ENCODE measurements at places on chromosomes 4 and X. TPM values are rescaled to one million over a fixed set of nuclear protein-coding genes. Genes with fewer than 3 reads are reported as not detected.
A peak's percentile ranks its signal among the peaks of the same experiment; 100 is the strongest.

- H3K4me1 ChIP-seq = no peaks in the 10 kb centered on the region
- no peak for DNase-seq
- H3K36me3 ChIP-seq = no peaks in the 10 kb centered on the region
- no peaks in the 10 kb centered on the region for H3K27me3 ChIP-seq
These were observed 94.0 kb downstream of the PHF8 start for GRCh38 chrX:53950130-53950733.

PHOX2B gene
- not detected for total RNA-seq

AFF2 gene
- total RNA-seq = 1.0 TPM

GRCh38 chr4:70816894-70817293, 22.8 kb downstream of the GRSF1 start:
- DNase-seq = no peak
- H3K4me3 ChIP-seq = no peak overlapping the region
- no peaks in the 10 kb centered on the region for H3K27me3 ChIP-seq
- no peaks in the 10 kb centered on the region for H3K4me1 ChIP-seq
- no peak overlapping the region for H3K27ac ChIP-seq

GRCh38 chr4:86450861-86451260, 91.0 kb upstream of the MAPK10 start:
- H3K4me1 ChIP-seq = no peaks in the 10 kb centered on the region
- no peak overlapping the region for H3K4me3 ChIP-seq
- no peaks in the 10 kb centered on the region for H3K36me3 ChIP-seq
- no peak for DNase-seq

DNA sequence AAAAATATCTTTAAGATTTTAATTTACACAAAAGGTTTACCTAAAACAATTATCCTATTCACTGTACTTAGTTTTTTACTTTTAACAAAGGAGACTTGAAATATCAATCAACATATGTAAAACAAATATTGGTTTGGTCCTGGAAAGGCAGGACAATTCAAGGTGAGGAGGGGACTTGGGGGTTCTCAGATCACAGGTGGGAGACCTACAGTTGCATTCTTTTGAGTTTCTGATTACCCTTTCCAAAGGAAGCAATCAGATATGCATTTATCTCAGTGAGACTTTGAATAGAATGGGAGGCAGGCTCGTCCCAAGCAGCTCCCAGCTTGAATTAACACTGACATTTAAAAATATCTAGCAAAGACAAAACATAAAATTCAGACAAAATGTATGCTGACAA, 1917.3 kb downstream of the C4orf33 start:
- DNase-seq = no peak
- H3K4me1 ChIP-seq = no peaks in the 10 kb centered on the region
- no peak overlapping the region for H3K27ac ChIP-seq
- H3K27me3 ChIP-seq = no peaks in the 10 kb centered on the region
- H3K4me3 ChIP-seq = no peak overlapping the region
- no peaks in the 10 kb centered on the region for H3K36me3 ChIP-seq

DNA sequence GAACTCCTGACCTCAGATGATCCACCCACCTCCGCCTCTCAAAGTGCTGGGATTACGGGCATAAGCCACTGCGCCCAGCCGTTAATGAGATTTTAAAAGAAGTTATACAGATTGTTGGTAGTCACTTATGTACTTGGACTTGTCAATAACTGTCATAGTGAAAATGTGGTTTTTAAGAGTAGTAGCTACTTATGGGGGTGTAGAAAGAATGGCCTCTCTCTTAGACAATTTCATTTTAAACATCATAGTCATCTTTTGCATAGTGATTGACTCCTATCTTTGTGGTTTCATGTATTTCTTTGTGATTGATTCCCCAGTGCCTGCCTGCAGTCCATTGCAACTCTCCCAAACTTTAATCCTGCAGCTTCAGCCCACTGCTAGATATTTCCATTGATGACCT, 17.4 kb downstream of the FAM199X start:
- H3K4me3 ChIP-seq = no peak overlapping the region
- H3K27me3 ChIP-seq = no peaks in the 10 kb centered on the region
- H3K4me1 ChIP-seq = no peaks in the 10 kb centered on the region
- DNase-seq = no peak
- H3K27ac ChIP-seq = no peak overlapping the region

OPRPN gene
- total RNA-seq = not detected

- no peaks in the 10 kb centered on the region for H3K36me3 ChIP-seq
- H3K27me3 ChIP-seq = no peaks in the 10 kb centered on the region
- DNase-seq = no peak
- H3K27ac ChIP-seq = peak overlapping the region; percentile 38
- peaks cover 4% of the 10 kb centered on the region for H3K4me1 ChIP-seq
- H3K4me3 ChIP-seq = peak overlapping the region; percentile 75
These were observed 2.4 kb downstream of the PCDH7 start for GRCh38 chr4:30722359-30723200.

PDZD4 gene
- 1.7 TPM for total RNA-seq

CYLC1 gene
- not detected for total RNA-seq

DNA sequence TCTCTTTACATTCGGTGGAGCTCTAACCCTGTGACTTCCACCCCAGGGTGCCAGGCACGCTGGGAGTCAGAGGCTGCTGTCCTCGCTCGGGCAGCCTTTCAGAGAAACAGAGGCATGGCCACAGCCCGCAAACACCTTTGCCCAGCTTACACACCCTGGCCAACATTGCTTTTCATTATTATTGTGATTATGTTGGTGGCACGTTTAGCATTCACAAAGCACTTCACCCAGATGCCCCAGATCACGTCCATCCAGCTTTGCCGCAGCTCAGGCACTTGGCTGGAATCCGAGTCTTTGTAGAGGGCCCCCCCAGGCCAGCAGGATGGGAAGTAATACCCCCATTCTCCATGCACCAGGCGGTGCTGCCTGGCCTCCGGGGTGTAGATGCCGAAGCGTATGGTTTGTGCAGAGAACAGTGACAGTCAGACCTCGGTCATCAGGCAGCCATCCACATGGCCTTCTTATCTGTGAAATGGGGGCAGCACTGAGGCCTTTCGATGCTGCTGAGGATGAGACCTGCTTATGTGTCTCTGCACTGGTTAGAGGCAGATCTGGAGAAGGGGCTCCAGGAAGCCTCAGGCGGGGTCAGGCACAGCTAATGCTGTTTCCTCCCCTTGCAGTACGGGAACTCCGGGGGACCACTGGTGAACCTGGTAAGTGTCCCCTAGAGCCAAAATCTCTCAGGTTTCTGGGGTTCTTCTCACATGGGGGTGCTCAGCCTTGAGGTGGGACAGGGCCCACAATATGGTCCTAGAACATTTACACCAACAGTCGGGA, 22.3 kb downstream of the HTRA3 start:
- no peaks in the 10 kb centered on the region for H3K36me3 ChIP-seq
- no peaks in the 10 kb centered on the region for H3K4me1 ChIP-seq
- H3K27me3 ChIP-seq = no peaks in the 10 kb centered on the region
- H3K27ac ChIP-seq = no peak overlapping the region

- no peaks in the 10 kb centered on the region for H3K36me3 ChIP-seq
- H3K27ac ChIP-seq = no peak overlapping the region
- H3K4me3 ChIP-seq = no peak overlapping the region
- H3K4me1 ChIP-seq = peaks cover 9% of the 10 kb centered on the region
- H3K27me3 ChIP-seq = no peaks in the 10 kb centered on the region
- no peak for DNase-seq
These were observed 79.9 kb downstream of the SLC7A11 start for GRCh38 chr4:138162259-138162658.

DNA sequence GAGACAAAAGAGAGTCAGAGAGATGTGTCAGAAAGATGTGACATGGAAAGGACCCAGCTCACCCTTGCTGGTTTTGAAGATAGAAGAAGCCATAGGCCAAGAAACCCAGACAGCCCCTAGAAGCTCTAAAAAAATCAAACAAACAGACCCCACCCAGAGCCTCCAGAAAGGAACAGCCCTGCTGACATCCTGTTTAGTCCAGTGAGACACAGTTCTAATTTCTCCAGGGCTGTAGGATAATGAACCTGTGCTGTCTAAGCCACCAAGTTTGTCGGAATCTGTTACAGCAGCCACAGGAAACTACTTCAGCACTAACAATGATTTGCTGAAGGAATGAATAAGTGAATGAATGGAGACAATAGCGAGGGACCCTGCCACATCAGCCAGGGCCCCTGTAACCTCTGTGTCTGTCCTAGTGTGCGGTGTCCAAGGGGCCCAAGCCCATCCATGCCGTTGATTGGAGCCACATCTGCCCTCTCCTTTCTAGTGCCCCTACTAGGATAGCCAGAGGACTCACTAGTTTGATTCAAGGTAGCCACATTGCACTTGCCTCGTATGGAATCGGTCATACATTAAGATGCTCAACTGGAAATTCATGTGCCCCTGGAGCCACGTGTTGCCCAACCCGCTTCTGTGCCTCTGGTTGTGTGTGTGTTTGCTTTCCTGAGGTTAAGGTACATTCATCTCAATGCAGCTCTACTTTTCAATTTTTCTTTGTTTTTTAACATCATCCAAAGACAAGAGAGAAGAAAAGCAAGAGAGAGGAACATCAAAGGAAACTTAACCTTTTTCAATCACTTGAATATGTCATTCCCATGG, 32.5 kb upstream of the SLC2A9 start:
- no peak for DNase-seq
- H3K4me1 ChIP-seq = peaks cover 5% of the 10 kb centered on the region
- H3K4me3 ChIP-seq = no peak overlapping the region

DNA sequence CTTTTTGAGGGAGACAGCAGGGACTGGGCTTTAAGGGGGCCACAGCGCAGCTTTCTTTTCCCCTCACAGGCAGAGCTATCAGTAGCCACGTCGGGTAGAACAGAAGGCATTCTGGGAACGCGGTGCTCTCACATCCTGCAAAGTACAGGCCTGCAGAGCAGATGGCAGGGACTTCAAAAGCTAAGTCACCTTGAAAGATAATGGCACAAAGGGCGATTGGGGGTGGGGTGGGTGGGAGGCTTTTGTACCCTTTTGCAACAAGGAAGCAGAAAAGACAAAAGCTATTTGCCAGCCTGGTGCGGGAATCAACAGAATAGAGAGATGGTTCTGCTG, 93.9 kb downstream of the PHKA2 start:
- H3K27ac ChIP-seq = no peak overlapping the region
- H3K36me3 ChIP-seq = no peaks in the 10 kb centered on the region
- H3K27me3 ChIP-seq = no peaks in the 10 kb centered on the region
- no peak for DNase-seq

- H3K36me3 ChIP-seq = no peaks in the 10 kb centered on the region
- no peak overlapping the region for H3K27ac ChIP-seq
- no peaks in the 10 kb centered on the region for H3K4me1 ChIP-seq
- H3K27me3 ChIP-seq = no peaks in the 10 kb centered on the region
- DNase-seq = no peak
These were observed 113.4 kb downstream of the PJA1 start for GRCh38 chrX:69051901-69052300.

- DNase-seq = no peak
- no peaks in the 10 kb centered on the region for H3K36me3 ChIP-seq
- H3K4me3 ChIP-seq = no peak overlapping the region
- H3K4me1 ChIP-seq = peaks cover 82% of the 10 kb centered on the region
- peak overlapping the region; percentile 92 for H3K27ac ChIP-seq
These were observed 126.8 kb upstream of the ENPP6 start for GRCh38 chr4:184344435-184344834.

TMPRSS11D gene
- total RNA-seq = 161 TPM

GRCh38 chr4:145307763-145308430, 127.5 kb upstream of the OTUD4 start:
- no peak for DNase-seq
- H3K36me3 ChIP-seq = no peaks in the 10 kb centered on the region
- no peaks in the 10 kb centered on the region for H3K4me1 ChIP-seq
- H3K4me3 ChIP-seq = no peak overlapping the region
- H3K27me3 ChIP-seq = no peaks in the 10 kb centered on the region

- no peak for DNase-seq
- no peaks in the 10 kb centered on the region for H3K4me1 ChIP-seq
- no peaks in the 10 kb centered on the region for H3K36me3 ChIP-seq
- H3K27ac ChIP-seq = no peak overlapping the region
- no peaks in the 10 kb centered on the region for H3K27me3 ChIP-seq
- no peak overlapping the region for H3K4me3 ChIP-seq
These were observed 101.1 kb downstream of the CBLL2 start for GRCh38 chrX:22373766-22374165.
